Heart right ventricle (tissue), 16 donors: ENCODE measurements at places on chromosomes 4 and X. TPM values are rescaled to one million over a fixed set of nuclear protein-coding genes. Genes with fewer than 3 reads are reported as not detected.

- no peaks in the 10 kb centered on the region for H3K4me1 ChIP-seq
- H3K27me3 ChIP-seq, result no peaks in the 10 kb centered on the region
- no peak for DNase-seq
- H3K27ac ChIP-seq, result no peak overlapping the region
These were observed 56.0 kb downstream of the GLUD2 start for GRCh38 chrX:121103381-121103780.

- no peaks in the 10 kb centered on the region for H3K4me1 ChIP-seq
- peaks cover 6% of the 10 kb centered on the region for H3K27me3 ChIP-seq
- H3K36me3 ChIP-seq, result no peaks in the 10 kb centered on the region
- no peak overlapping the region for H3K4me3 ChIP-seq
- DNase-seq, result no peak
- no peak overlapping the region for H3K27ac ChIP-seq
These were observed 115.8 kb downstream of the CORIN start for GRCh38 chr4:47721892-47722575.

DNA sequence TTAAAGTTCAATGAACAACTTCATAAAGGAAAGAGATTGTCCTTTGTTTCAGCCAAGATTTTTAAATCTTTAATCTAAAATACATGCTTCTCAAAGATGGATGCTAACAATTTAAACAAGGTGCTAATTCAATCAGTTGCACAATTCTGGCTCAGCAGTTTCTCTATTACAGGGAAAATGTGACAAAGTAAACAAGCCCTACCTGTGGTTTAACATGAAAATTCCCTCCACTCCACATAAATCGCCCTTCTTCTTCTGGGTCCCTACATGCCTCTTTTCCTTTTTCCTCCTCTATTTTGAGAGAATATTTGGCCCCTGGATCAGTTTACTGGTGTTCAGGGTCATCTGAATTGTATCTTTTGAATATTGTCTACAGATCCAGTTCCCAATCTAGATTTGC, 80.6 kb downstream of the FRYL start:
- no peak overlapping the region for H3K4me3 ChIP-seq
- H3K27ac ChIP-seq, result no peak overlapping the region
- DNase-seq, result no peak
- H3K36me3 ChIP-seq, result no peaks in the 10 kb centered on the region
- no peaks in the 10 kb centered on the region for H3K27me3 ChIP-seq

DNA sequence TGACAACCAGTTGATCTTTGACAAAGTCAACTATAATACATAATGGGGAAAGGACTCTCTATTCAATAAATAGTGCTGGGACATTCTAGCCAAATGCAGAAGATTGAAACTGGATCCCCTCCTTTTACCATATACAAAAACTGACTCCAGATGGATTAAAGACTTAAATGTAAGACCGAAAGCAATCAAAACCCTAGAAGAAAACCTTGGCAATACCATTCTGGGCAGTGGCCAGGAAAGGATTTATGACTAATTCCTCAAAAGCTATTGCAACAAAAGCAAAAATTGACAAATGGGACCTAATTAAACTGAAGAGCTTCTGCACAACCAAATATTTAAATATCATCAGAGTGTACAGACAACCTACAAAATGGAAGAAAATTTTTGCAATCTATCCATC, 185.1 kb downstream of the NPNT start:
- H3K36me3 ChIP-seq, result peaks cover 4% of the 10 kb centered on the region
- H3K27ac ChIP-seq, result no peak overlapping the region
- H3K27me3 ChIP-seq, result no peaks in the 10 kb centered on the region
- no peak overlapping the region for H3K4me3 ChIP-seq

GRCh38 chr4:125938541-125938940, 623.8 kb downstream of the FAT4 start:
- H3K36me3 ChIP-seq, result no peaks in the 10 kb centered on the region
- H3K27me3 ChIP-seq, result no peaks in the 10 kb centered on the region
- DNase-seq, result no peak
- no peak overlapping the region for H3K4me3 ChIP-seq

- no peaks in the 10 kb centered on the region for H3K36me3 ChIP-seq
- H3K27ac ChIP-seq, result no peak overlapping the region
- no peak for DNase-seq
- H3K27me3 ChIP-seq, result no peaks in the 10 kb centered on the region
- no peaks in the 10 kb centered on the region for H3K4me1 ChIP-seq
These were observed 130.6 kb upstream of the ETNPPL start for GRCh38 chr4:108893468-108893867.

- H3K27ac ChIP-seq, result no peak overlapping the region
- H3K27me3 ChIP-seq, result peaks cover 12% of the 10 kb centered on the region
These were observed 69.4 kb downstream of the DCHS2 start for GRCh38 chr4:154422152-154422551.

- H3K36me3 ChIP-seq, result no peaks in the 10 kb centered on the region
- no peak overlapping the region for H3K27ac ChIP-seq
- peaks cover 7% of the 10 kb centered on the region for H3K4me1 ChIP-seq
- no peak overlapping the region for H3K4me3 ChIP-seq
- no peaks in the 10 kb centered on the region for H3K27me3 ChIP-seq
- no peak for DNase-seq
These were observed 2.3 kb downstream of the TRIM2 start for GRCh38 chr4:153206534-153206933.

GRCh38 chr4:74159143-74159709, 1.3 kb downstream of the MTHFD2L start:
- no peaks in the 10 kb centered on the region for H3K36me3 ChIP-seq
- no peak for DNase-seq
- peaks cover 9% of the 10 kb centered on the region for H3K4me1 ChIP-seq
- H3K4me3 ChIP-seq, result peak overlapping the region; percentile 60
- no peaks in the 10 kb centered on the region for H3K27me3 ChIP-seq
- H3K27ac ChIP-seq, result peak overlapping the region; percentile 91

DNA sequence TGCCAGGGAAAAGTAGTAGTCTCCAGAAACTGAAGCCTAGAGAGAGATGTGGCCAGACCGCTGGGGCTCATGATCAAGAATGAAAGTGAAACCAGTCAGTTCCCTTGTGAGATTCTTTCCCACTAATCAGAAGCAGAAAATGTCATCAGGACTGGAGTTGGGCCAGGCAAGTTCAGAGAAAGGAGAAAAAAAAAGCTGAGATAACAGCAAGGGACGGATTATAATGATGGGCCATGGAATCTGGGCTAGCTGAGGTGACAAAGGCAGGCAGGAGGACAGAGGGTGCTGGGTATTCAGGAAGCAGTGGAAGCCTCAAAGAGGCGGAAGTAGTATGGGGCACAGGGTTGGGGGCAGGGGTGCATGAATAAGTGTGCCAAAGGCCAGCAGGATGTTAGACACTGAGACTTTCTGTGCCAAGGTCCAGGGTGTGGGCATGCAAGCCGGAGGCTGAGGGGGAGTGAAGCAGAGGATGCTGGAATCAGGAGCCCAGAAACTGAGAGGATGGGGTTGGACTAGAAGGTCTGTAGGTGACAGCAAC, 2.5 kb downstream of the CXorf38 start:
- H3K4me1 ChIP-seq, result peaks cover 68% of the 10 kb centered on the region
- no peaks in the 10 kb centered on the region for H3K36me3 ChIP-seq
- H3K27me3 ChIP-seq, result no peaks in the 10 kb centered on the region
- H3K27ac ChIP-seq, result peak overlapping the region; percentile 69
- DNase-seq, result peak; percentile 67

GRCh38 chr4:104870495-104871233, 276.0 kb upstream of the TET2 start:
- H3K4me1 ChIP-seq, result no peaks in the 10 kb centered on the region
- no peak overlapping the region for H3K4me3 ChIP-seq
- H3K27ac ChIP-seq, result no peak overlapping the region
- no peaks in the 10 kb centered on the region for H3K36me3 ChIP-seq
- H3K27me3 ChIP-seq, result no peaks in the 10 kb centered on the region

Gene CT45A2
- not detected for total RNA-seq

Gene ETNPPL
- total RNA-seq, result 5.9 TPM

Gene SMPX
- total RNA-seq, result 703 TPM

Gene GPR173
- total RNA-seq, result 0.64 TPM

Gene HS6ST2
- not detected for total RNA-seq

Gene CFP
- total RNA-seq, result 1.9 TPM

Gene BMP3
- total RNA-seq, result not detected
